ENCODE measurements at places on chromosomes 6 and 20. TPM values are rescaled to one million over a fixed set of nuclear protein-coding genes. Genes with fewer than 3 reads are reported as not detected.

The KIAA1755 gene
- total RNA-seq, result 16.1 TPM

The LINC00237 gene
- not detected for total RNA-seq

- no peak for DNase-seq
These were observed at the start of gene GSTA5 for GRCh38 chr6:52840763-52841585. GSTA5 (minus strand) TSS chr6:52840813.

- DNase-seq, result no peak
These were observed 13.8 kb downstream of the DDRGK1 start for GRCh38 chr20:3190681-3191111.

- no peak for DNase-seq
These were observed 13.4 kb upstream of the STX16 start for GRCh38 chr20:58637466-58638213.

GRCh38 chr6:44923444-44923843 is 404.7 kb upstream of the RUNX2 start:
- no peak for DNase-seq
